ENCODE measurements at places on chromosomes 11 and 22. TPM values are rescaled to one million over a fixed set of nuclear protein-coding genes. Genes with fewer than 3 reads are reported as not detected.

DNA sequence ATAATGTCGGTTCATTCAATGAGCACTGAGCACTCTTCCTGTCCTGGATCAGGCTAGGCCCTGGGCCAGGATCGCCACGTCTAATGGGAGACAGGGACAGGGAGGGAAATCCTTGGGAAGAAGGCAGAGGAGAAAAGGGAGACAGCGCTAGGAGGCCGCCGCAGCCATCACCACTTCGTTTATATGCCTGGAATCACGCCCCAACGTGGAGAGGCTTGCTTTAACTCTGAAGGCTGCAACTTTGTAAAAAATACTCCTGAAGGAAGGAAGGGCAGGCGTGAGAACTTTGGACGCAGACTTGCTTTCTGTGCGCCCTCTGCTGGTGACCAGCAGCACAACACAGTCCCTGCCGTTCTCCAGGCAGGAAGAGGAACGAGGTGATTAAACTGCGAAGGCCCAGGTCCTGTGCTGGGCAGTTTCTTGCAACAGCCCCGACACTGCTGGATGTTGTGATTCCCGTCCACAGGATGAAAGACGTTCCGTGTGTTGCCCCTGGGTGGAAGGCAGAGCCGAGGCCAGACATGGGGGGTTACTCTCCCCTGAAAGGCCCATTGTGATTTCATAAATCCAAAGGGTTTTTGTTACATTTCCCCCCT lies 22.1 kb downstream of the RIBC2 start:
- DNase-seq = peak; percentile 87

- DNase-seq = no peak
Measured at GRCh38 chr11:71472357-71472885, 19.4 kb downstream of the NADSYN1 start.

The CCDC73 gene
- polyA plus RNA-seq = not detected

The RIC3 gene
- polyA plus RNA-seq = 4.9 TPM

Data from brain (organoid and tissue), 16 donors.